Activated CD4-positive, alpha-beta T cell treated with anti-CD3 and anti-CD28 coated beads, Interleukin-2, amount 10 ng/mL, durations not matched to agents 7 days and 5 days (primary cell): ENCODE measurements at places on chromosomes 2 and 18. TPM values are rescaled to one million over a fixed set of nuclear protein-coding genes. Genes with fewer than 3 reads are reported as not detected.

DNA sequence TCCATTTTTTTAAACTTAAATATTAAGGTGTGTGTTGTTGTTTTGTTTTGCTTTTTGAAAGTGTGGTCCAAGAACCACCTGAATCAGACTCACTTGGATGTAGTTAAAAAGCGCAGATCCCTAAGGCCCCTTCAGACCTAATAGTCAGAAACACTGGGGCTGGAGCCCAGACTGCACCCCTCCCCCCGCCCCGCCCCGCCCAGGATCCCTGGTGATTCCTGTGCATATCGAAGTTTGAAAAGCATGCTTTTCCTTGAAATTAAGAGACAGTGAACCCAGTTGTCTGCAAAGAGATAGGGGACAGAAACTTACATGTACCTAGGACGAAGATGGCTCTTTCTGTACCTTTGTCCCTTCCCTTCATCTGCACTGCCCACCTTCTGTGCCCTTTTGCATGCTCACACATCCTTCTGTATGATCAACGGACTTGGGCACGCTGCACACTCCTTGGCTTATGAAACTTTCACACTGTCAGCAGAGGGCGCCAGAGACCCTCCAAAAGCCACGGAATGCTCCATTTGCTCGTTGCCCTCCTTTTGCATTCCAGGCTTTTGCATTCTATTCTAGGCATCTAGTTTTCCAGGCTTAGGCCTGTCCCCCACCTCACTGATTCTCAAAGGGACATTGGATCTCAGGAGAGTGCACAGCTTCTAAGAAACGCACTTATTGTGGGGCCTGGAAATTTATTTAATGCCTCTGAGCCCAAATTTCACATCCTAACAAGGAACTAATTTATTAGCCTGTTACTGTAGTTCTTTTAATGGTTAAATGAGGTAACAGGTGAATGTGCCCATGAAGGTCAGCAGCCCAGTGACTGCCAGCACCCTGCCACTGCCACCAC, 32.8 kb upstream of the SLC14A1 start:
- DNase-seq = peak; percentile 81

DNA sequence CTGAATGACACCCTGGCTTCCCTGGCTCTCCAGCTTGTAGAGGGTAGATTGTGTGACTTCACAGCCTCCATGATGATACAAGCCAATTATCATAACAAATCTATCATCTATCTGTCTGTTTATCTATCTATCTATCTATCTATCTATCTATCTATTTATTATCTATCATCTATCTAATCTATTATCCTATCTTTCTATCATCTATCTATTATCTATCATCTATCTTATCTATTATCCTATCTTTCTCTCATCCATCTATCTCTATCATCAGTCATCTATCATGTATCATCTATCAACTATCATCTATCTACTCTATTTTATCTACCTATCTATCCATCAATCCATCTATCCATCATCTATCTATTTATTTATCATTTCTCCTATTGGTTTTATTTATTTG, 361.8 kb downstream of the RNF144A start:
- DNase-seq = no peak

ASTL gene
- total RNA-seq = not detected

GRCh38 chr2:196059491-196059960, 9.1 kb downstream of the DNAH7 start:
- DNase-seq = no peak

AMER3 gene
- total RNA-seq = not detected

CD207 gene
- not detected for total RNA-seq

GRCh38 chr2:216776066-216776850, 80.9 kb upstream of the IGFBP5 start:
- DNase-seq = no peak
